Bone marrow (tissue), 2 donors: ENCODE measurements at places on chromosomes 2 and 18.

DNA sequence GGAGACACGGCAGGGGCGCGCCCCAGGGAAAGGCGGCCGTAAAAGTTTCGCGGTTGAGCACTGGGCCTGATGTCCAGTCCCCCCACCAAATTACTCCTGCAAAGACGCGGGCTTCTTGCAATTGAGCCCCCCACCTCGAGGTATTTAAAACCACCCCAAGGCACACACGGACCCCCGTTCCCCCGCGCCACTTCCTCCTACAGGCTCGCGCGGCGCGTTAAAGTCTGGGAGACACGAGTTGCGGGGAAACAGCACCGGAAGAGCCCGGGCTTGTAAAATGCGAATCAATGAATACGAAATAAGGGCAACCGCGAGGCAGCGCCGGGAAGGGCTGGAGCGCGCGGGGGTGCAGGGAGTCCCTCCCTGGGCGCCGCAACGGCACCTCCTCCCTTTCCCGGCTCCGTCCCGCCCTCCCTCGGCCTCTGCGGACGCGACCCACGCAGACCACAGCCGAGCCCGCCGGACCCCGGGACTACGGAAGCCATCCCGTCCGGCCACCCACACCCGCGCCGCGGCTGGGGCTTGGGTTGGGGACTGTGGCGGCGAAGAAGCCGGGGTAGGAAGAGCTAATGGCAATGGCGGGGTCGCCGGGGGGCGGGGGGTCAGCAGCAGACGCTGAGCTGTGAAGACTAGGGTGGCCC is 918 bp upstream of the NETO1 start:
- no peak for DNase-seq

DNA sequence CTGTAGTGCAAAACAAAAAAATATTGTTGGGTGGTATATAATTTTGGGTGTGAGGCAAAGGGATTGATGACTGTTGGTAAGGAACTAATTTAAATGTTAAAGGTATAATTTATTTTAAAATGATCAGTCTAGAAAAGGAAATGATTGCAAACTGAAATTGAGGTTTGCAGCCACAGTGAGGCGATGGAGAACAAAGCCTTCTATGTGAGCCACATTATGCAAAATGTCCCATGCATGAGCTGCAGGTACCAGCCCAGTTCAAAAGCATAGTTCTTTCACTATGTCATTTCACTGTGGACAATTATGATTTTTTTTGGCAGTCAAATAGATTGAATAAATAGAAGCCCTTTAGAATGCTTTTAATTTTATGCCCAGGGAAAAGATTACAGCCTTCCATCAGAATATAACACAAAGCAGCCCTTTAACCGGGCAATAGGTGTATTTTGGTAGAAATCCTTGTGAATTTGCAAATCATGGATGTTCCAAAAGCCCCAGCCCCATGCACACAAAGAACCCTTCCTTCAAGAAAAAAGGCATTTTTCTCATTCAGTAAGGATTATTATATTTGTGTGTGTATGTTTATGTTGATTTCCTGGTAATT is 1.7 kb downstream of the MAP2 start:
- no peak for DNase-seq

- DNase-seq = no peak
Measured at GRCh38 chr2:101534149-101534611, 59.3 kb upstream of the RFX8 start.

GRCh38 chr2:1748176-1748740 is 3.9 kb upstream of the PXDN start:
- no peak for DNase-seq

DNA sequence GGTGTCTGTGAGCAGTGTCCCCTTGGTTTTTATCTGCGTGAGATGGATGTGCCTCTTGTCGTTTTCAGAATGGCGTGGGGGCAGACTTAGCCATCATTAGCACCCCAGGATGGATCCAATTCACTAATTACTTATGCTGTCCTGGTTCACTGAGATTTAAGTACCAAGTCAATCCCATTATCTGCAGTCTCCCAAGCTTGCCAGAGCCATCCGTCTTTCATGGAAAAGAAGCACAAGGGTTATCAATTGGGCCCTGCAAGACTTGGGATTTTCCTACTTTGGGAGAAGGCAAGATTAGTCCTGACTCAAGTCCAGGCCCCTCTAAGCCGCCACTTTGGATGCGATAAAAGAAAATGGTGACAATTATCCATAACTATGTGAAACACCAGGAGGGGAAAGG is 404.0 kb downstream of the TMEM182 start:
- DNase-seq = no peak

GRCh38 chr2:232419245-232420072 is 12.8 kb downstream of the ALPG start:
- no peak for DNase-seq

DNA sequence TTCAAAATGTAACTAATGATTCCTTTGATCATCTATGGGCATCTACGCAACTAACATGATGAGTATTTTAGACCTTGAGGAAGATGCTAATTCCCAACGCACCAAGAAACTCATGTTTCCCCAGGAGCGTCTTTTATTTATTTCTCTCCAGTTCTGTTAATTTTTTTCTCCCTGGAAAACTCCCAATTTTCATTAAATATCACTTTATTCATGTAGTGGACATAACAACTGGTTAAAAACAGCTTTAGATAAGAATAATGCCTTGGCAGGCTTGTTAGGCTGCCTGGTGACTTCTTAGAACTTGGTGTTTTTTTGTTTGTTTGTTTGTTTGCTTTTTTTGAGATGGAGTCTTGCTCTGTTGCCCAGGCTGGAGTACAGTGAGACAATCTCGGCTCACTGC is 62.9 kb upstream of the ZFP36L2 start:
- DNase-seq = no peak

DNA sequence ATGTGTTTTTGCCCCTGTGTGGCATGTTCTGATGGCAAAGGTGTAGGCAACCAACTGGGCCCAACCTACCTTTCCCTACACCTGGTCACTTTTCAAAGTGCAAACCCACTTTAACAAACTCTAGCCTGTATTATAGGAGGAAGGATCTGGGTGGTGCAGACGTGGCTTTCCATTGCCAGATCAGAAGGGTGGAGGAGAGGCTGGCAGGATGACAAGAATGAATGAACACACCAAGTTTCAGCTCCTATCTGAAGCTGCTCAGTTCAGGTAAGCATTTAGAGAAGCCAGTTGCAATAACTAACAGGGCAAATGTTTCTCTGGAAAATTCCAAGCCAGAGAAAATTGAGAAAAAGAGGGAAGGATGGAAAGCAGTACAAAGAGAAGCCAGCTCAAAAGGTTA is 707 bp upstream of the SERPINB7 start:
- DNase-seq = no peak

DNA sequence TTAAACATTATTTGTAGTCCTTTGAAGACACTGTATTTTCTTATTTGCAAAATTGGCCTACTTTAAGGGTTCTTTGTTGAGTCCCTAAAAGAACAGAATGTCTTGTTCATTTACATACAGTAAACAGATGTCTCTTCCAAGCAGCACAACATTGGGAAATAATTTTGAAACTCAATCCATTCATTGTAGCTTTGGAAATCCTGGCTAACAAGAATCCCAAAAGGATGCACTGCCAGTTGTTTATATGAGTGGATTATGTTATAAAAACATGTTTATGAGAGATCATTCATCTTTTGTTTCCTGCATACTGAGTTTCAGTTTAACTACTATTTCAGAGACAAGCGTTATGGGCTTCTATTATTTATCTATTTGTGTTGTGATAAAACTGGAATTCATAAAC is 499.3 kb downstream of the PID1 start:
- no peak for DNase-seq

DNA sequence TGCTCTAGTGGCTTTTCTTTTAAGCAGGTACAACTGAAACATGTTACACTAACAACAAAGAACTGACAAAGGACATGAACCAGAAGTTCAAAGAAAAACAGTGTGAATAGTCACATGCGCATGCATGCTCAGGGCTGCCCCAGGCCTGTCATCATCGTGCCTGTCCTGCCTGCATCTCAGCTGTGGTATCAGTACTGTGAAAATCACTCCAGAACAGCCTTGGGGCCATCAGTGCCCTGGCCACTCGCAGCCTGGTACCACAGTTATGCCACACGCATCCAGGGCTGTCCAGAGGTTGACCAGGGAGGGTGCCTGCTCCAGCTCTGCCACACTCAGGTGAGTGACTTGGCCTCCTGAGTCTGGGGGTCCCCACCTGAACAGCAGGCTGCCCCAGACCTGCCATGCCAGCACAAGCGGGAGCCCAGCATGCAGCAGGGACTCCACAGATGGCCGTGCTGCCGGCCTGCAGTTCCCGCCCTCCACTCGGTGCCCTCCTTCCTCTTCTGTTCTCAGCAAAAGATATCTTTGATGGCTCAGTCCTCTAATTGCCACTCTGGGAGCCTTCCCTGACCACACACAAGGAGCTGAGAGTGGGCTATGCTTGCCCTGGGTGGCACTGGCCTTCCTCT is 12.3 kb downstream of the LIMS2 start:
- no peak for DNase-seq

DNA sequence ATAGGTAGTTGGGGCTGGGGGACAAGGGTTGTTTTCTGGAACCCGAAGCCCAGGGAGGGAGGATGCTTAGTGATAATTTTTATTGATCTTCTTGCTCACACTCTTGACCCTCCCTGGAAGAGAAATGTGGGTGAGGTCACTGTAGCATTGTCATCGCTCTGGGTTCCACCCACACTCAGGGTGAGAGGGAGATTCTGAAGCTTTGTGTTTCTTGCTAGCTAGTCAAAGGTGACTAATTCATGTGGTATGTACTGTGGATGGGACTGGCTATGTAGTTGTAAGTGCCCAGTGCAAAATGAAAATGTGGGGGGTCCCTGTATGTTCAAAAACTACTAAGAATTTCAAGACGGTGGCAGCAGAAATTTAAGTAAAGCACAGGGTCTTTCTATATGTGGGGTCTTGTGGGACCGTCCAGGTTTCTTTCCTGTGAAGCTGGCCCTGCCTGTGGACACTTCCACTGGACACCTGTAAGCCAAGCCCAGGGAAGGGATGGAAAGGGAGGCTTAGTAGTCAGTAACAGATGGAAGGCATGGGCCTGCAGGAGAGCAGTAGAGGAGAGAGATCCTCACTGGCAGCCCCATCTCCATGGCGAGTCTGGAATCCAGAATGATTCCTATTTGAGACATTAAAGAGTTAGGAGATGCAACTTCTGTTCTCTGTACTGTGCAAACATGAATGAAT is 35.0 kb downstream of the TSN start:
- DNase-seq = no peak

DNA sequence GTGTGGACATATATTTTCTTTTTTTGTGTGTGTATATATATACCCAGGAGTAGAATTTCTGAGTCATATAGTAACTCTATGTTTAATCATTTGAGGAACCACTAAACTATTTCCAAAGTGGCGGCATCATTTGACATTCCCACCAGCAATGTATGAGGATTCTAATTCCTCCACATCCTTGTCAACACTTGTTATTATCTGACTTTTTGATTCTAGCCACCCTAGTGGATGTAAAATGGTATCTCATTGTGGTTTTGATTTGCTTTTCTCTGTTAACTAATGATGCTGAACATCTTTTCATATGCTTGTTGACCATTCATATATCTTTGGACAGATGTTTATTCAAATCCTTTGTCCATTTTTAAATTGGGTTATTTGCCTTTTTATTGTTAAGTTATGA is 120.3 kb downstream of the TGFA start:
- DNase-seq = no peak

DNA sequence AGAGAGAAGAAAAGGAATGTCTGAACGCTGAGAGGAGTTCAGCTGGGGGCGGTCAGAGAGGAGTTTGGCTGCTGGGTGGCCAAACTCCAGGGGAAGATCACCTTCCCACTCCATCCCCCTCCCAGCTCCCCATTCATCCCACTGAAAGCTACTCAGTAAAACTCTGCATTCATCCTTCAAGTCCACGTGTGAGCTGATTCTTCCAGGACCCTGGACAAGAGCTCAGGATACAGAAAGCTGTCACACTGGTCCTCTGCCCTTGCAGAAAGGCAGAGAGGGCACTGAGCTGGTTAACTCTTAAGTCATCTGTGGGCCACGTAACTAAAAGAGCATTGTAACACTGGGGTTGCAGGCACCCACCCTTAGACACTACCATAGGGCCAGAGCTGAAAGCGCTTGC is 132.1 kb upstream of the ARL4C start:
- DNase-seq = no peak

DNA sequence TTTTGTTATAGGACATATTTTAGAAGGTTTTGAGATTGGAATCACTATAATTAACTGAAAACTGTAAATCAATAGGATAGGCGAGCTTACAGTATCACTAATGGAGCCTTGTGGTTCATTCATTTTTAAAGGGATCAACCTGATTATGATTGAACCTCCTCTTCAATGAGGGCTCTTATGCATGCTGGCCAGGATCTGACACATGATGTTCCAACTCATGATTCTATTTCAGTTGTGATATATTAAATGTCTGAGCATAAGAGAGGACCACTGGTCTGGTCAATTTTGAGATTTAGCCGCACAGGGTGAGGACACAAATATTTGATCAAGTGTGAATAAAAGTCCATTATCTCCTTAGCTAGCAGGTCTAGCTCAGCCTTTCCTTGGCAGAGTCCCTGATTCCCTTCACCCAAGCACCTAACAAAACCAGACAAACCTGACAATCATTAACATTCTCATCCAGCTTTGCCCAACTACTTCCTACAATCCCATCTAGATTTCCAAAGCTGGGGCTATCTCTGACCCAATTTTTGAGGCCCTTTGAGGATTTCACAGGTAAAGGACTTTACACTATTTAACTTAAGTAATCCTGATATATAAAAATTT is 6.9 kb upstream of the MAP4K4 start:
- no peak for DNase-seq

GRCh38 chr2:12951657-12951973 is 234.9 kb downstream of the TRIB2 start:
- no peak for DNase-seq

GRCh38 chr2:226526716-226527115 is 272.9 kb downstream of the IRS1 start:
- DNase-seq = no peak

DNA sequence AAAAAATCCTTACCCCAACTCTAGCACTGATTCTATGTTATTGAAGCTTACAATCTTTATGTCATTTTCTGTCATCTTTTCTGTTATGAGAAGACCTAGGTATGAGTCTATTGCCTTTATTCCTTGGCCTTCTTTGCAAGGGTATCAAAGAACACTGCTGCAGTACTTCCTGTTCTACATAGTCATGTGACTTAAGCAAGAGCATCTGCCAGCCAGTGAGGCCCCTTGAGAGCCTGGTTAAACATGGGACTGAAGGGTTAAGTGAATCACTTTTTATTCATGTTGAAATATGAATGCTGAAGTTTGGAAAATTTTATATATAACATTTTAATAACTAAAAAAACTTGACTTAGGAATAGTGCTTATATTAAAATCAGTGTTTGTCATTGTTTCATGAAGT is 844 bp upstream of the CPS1 start:
- DNase-seq = no peak

- DNase-seq = no peak
Measured at GRCh38 chr2:10057231-10058107, 14.1 kb downstream of the KLF11 start.

DNA sequence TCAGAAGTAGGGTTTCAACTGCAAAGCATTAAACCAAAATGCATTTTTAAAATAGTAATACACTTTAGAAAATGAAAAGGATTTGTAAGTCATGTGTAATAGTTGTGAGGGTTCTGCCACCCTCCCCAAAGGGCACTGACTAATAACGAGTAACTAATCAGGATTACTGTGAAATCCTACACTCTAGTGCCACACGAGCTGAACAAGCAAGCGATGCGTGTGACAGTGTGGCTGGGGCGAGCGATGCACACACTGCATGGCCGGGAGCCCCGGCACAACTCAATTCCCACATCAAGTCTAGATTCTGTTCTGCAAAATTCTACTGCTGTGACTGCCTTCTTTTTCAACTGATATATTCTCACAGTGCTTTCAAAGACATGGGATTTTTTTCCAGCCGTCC is 156.4 kb downstream of the SEPTIN10 start:
- no peak for DNase-seq
